ENCODE measurements at places on chromosomes 12 and 14.

GRCh38 chr12:124477107-124477915 lies 90.1 kb downstream of the NCOR2 start:
- DNase-seq: no peak

GRCh38 chr12:28780096-28780495 lies 369.0 kb upstream of the FAR2 start:
- no peak for DNase-seq

- DNase-seq: no peak
These were observed 48.4 kb upstream of the PTPRO start for GRCh38 chr12:15273896-15274295.

- DNase-seq: no peak
These were observed 22.2 kb downstream of the TMEM63C start for GRCh38 chr14:77203611-77204458.

- no peak for DNase-seq
These were observed 10.8 kb downstream of the NAV3 start for GRCh38 chr12:77841521-77841920.

- no peak for DNase-seq
These were observed 38.8 kb downstream of the CBX5 start for GRCh38 chr12:54240971-54241588.

DNA sequence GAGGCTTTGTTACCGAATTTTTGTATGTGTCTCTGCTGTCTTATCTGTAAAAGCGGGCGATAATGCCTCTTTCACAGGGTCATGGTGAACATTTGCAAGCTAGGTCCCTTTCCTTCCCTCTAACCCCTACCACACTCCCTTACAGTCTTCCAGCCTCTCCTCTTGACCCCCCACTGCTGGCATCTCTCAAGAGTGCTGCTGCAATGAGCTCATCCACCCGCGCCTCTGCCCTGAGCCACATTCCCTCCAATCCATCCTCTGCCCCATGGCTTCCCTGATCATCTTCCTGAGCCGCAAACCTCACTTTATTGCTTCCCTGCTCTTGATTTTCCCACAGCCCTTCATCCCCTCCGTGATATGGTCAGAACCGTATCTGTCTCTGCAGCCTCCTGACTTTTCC lies 343.6 kb downstream of the BCL11B start:
- DNase-seq: no peak

DNA sequence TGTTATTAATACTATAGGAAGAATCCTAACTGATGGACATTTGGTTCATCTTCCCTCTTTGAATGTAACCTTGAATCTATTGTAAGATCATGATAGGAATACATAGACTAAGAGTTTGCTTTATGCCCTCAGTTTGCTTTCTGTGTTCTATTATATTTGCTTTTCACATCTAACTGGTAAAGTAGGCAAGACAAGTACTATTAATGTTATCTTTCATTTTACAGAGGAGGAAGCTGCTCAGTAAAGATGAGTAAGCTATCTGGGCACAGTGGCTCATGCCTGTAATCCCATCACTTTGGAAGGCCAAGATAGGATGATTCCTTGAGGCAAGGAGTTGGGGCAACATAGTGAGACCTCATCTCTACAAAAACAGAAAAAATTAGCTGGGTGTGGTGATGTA lies 103.0 kb downstream of the TMTC2 start:
- no peak for DNase-seq

DNA sequence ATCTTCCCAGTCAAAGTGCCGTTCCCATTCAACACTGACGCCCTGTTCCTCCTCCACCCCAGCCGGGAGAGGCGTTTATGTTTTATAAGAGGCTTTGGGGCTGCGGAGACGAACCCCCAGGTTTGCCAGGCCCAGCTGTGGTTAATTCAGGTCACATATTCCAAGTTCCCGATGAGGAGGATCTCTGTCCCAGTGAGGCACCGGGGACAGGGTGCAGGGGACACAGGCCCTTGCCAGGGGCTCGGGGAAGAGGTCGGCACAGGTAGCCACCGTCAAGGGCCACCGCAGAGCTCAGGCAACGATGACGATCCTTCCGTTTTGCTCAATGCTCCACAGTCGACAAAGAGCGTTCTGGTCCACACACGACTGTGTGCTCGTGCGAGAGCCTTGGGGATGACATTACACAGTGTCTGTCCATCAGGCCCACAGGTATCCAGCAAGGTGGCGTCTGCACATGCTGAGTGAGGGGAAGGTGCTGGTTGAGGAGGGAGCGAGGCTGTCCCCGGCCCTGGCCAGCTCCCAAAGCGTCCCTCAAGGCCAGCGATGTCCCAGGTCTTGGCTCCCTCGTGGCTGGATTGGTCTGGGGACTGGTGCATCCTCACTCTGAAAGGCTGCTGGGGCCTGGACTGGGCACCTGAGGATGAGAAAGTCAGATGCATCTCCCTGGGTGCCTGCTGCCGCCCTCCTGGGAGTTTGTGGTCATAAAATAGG lies 189.2 kb upstream of the C14orf180 start:
- DNase-seq: no peak

DNA sequence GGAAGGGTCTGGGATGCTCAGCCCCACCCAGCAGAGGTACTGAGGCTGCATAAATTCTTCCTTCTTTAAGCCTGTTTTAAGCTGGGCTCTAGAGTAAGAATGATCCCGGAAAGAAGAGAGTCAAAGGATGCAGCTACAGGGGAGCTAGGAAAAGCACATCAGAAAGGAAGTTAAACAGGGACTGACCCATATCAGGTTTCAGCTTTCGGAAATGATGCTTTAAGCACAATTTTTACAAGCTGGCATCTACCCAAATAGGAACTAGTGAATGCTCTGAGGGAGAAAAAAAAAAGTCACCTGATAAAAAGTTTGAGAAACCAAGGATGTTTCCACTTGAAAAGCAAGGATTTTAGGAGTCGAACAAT lies 22.0 kb downstream of the TSPAN8 start:
- no peak for DNase-seq

- DNase-seq: no peak
These were observed 16.9 kb upstream of the FAM222A start for GRCh38 chr12:109696485-109697269.

- no peak for DNase-seq
These were observed 646 bp downstream of the FBLN5 start for GRCh38 chr14:91946622-91947474.

- DNase-seq: no peak
These were observed 32.3 kb downstream of the PROX2 start for GRCh38 chr14:74843653-74844052.

- no peak for DNase-seq
These were observed 179.3 kb upstream of the PZP start for GRCh38 chr12:9387450-9387849.

DNA sequence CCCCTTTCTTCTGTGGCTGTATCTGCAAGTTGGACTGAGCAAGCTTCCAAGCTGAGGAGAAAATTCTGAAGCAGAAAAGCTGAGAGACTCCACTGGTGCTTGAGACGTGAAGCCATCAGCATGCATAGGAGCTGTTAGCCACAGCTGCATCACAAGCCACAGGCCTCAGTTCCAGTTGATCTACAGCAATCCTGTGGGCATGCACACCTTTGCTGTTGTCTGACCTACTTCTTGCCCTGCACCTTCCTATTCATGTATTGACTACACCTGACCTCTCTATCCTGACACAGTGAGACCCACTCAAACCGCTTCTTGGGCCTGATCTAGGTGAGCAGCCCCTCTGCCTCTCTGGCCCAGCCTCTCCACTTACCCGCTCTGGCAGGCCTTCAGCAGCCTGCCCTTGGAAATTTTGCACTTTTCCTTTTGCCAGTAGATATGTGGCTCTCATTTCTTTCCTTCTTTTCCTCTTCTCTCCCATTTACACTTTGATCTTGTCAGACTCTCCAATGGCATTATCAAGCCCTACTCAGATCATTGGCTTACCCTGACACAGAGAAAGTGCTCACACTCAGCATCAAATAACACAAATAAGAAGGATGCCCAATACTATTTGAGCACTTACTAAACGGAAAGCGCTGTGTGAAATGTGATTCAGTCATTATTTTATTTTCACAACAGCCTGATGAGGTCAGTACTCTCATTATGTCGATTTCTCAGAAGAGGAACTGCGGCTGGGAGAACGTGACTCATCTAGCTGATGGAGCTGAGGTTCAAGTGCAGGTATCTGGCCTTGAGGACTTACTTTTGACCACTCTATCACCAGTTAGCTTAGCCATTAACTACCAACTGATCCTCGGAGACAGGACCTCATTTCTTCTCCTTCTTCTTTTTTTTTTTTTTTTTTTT lies 21.9 kb upstream of the PTGR2 start:
- no peak for DNase-seq

- DNase-seq: no peak
These were observed 49.6 kb downstream of the HNRNPC start for GRCh38 chr14:21219561-21220111.

GRCh38 chr12:69123919-69124638 lies 115.3 kb upstream of the CPSF6 start:
- no peak for DNase-seq

DNA sequence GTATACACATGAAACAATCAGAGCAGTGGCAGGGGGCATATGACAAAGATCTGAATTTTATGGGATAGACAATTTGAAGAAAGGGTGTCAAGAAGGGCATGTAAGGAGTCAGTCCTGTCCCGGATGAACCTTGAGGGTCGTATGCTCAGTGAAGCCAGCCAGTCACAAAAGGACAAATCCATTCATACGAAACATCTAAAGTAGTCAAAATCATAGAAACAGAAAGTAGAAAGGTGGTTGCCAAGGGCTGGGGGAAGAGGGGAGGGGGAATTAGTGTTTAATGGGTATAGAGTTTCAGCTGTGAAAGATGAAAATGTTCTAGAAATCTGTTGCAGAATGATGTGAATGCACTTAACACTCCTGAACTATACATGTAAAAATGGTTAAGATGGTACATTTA lies 157.5 kb downstream of the TGFB3 start:
- DNase-seq: no peak

- DNase-seq: no peak
These were observed 65.8 kb downstream of the ITPK1 start for GRCh38 chr14:93049867-93050331.

DNA sequence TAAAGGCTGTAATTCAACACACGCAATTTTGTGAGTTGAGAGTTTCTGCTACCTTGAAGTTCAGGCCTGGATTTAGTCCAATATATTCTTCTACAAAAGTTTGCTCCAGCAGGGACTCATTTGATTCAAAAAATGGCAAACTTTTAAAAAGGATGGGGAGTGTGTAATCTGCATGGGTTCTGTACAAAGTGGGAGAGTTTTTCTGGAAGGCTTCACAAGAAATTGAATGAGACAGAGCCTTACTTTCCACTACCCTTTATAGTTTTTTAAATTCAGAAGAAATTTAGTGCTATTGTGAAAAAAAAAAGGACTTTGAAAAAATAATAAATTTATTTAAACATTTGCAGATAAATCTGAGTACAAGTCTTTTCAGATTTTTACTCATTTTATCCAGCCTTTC lies 116.9 kb downstream of the METTL25 start:
- no peak for DNase-seq

DNA sequence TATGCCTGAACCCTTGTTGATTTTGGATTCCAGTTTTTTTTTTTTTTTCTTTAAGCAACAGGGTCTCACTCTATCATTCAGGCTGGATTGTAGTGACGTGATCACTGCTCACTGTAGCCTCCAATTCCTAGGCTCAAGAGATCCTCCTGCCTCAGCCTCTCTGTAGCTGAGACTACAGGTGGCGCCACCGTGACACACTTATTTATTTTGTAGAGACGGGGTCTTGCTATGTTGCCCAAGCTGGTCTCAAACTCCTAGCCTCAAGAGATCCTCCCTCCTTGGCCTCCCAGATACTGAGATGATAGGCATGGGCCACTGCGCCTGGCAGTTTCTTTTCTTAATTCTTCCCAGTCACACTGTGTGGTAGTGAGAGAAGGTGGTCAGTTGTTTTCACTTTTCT lies 25.2 kb downstream of the ACADS start:
- DNase-seq: no peak

DNA sequence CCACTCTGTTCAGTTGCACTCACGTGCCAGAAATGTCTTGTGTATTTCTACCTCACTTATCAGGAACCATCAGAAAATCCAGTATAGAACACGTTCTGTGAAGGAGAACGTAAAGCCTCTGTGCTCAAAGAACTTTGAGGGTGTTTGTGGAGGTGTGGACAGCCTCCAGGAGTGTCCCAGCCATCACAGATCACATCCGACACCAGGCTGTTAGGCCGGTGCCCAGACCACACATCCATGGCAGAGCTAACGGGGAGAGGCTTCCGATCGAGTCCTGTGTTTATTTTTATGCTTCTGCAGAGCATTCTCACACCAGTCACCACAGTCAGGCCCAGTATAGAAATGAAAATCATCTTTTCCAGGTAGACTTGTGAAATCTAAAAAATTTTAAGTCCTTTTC lies 53.6 kb downstream of the TPCN1 start:
- DNase-seq: no peak

DNA sequence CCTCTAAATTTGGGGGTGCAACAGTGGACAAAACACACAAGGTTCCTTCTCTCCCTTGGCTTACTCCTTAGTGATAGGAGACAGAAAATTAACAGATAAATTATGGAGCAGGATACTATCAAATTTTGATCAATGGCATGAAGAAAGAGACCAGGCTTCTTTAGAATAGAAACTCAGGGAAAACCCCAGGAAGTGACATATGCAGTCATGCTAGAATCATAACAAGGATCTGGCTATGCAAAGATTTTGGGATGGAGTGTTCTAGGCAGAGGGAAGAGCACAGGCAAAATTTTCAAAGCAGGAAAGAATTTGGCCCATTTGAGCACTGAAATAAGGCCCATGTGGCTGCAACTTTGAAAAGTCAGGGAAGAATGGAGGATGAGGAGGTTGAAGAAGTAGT lies 182.3 kb upstream of the PLEKHG7 start:
- DNase-seq: no peak

GRCh38 chr12:84793558-84794367 lies 118.8 kb downstream of the SLC6A15 start:
- no peak for DNase-seq

- DNase-seq: no peak
These were observed 378.1 kb upstream of the TMPO start for GRCh38 chr12:98137278-98137677.

DNA sequence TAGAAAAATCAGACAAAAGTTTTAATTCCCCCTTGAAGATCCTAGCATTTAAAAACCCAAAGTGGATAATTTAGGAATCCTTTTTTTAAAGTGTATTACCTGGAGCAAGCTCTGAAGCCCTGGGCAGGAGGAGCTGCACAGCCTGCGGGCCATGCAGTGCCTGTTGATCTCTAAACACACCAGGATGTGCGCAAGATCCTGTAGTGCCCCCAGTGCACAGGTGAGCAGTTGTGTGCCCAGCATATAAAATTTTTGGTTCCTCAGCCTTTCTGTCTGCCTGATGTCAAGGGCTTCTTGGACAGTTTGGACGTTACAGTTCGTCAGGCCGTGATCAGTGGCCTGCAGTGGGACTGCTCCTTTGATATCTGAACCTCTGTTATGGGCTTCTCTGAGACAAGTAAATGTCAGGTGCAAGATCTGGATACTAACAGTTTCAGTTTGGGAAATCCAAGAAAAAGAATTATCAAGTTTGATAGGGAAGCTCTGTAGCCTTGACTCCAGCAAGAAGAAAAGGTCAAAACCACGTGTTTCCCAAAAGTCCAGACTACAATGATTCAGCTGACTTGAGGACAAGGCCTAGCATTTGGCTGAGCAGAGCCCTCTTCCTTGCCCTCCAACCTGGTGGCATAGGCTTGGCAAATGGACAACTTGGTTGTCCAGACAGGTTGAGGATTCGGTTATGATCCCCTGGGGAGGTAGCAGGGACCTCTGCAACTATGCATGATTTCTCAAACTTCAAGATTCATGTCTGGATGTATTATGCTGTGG lies 1.0 kb downstream of the ATXN7L3B start:
- DNase-seq: no peak

GRCh38 chr14:30874999-30875787 lies 834 bp downstream of the COCH start:
- DNase-seq: no peak

GRCh38 chr12:121172145-121172544 lies 37.8 kb upstream of the P2RX4 start:
- no peak for DNase-seq
